ENCODE measurements at places on chromosomes 3 and 15.

- no peak for DNase-seq
Observed at GRCh38 chr15:68298882-68299381, 21.4 kb downstream of the FEM1B start.

DNA sequence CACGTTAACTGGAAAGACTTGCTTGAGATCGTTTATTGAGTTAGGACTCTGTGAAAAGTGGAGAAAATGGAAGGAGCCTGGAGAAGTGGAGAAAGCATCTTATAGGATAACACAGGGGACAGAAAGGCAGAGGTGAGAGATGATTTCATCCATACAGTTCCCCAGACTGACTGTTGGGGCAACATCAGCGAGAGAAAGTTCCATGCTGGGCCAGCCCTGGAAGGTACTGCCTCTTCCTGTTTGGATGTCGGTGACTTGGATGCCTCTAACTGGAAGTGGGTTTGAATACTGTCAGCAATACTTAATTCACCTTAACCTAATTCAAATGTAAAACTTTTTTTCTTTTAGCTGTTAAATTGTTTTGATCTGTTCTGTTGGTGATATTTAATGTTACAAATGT is 32.3 kb downstream of the ATP13A5 start:
- no peak for DNase-seq

GRCh38 chr15:70508561-70509281 is 254.6 kb downstream of the UACA start:
- no peak for DNase-seq

GRCh38 chr15:92809880-92810361 is 90.2 kb upstream of the CHD2 start:
- DNase-seq, result peak; percentile 37

GRCh38 chr3:128807186-128807830 is 72.1 kb upstream of the ACAD9 start:
- DNase-seq, result no peak

DNA sequence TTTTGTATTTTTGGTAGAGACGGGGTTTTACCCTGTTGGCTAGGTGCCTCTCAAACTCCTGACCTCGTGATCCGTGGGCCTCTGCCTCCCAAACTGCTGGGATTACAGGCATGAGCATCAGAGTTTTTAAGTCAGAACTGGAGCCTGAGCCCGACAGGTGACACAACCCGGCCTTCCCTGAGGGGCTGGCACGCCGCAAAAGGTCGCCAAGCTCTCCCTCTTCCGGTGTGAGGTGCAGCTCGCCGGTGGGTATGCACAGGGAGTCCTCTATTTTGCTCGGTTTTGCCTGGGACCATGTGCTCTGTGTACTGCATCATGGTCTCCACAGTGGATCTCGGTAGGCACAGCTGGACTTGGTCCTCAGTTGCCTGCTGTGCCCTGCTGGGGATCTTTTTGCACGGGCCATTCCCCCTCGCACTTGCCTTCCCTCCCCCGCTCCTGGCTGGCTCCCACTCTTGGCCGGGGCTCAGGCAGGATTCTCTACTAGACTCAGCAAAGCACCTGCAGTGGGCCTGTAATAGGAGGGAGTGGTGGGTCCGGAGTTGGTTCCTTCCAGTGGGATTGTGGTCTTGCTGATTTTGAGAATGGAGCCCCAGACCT is 101.2 kb upstream of the KLF13 start:
- no peak for DNase-seq

GRCh38 chr15:87916208-87916607 is 340.3 kb downstream of the NTRK3 start:
- no peak for DNase-seq

DNA sequence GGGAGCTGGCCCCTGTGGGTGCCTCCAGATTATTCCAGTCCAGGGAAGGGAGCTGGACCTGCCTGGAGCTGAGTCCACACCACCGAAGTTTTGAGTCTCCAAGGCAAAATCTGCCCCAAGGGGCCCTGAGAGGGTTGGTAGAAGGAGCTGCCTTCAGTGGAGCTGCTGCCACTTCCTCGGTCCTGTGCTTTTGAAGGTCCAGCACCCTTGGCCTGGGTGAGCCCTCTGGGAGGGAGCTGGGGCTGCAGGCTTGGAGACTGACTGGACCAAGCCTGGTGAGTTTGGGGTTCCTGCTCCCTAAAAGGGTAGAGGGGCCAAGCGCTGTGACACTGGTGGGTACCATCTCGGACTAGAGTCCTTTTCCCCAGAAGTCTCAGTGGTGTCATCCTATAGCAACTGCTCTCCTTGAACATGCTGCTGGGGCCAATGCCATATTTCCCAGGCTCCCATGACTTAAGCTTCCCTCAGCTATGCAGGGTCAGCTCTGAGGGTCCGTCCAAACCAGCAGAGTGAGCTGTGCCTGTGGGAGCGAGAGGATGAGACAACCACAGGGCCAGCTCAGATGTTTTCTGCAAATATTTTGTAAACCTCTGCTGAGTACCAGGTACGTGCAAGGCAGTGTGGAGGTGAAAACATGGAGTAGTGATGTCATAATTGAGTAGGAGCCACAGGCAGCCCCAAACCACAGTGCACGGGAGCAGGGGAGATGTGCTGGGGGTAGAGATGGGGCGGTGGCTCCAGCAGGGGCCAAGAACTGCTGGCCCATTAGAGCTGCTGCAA is 96.0 kb downstream of the ABHD5 start:
- no peak for DNase-seq

GRCh38 chr3:79846148-79846933 is 78.5 kb upstream of the ROBO1 start:
- no peak for DNase-seq

- no peak for DNase-seq
Observed at GRCh38 chr3:156418428-156418827, 136.5 kb downstream of the SSR3 start.

DNA sequence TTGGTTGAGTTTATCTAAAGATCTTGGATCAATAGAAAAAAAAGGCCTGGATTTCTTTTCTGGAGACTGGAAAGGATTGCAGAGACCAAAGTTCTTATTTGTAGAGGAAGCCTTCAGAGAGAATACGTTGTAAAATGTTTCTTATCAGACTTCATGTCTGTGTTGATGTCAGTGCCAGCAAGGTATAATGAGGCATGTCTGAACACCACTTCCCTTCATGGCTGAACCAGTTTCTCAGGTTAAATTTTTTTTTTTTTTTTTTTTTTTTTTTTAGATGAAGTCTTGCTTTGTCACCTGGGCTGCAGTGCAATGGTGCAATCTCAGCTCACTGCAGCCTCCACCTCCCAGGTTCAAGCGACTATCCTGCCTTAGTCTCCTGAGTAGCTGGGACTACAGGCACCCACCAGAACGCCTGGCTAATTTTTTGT is 17.8 kb upstream of the ZNF774 start:
- DNase-seq, result no peak

DNA sequence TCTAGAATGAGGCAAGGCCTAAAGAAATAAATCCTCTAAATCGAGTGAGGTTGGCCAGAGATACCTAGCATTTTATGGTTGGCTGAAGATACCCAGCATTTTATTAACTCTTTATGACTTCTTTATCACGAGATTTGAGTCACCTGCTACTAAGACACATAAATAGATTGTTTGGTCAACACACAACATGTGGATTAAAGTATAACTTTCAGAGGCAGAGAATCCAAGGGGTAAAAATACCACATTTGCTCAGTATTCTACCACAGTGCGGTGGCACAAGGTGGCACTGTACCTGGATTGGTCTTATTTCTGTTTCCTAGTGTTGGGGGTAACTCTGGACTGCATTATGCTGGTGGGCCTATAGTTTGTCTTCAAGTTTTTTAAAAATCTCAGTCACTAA is 27.0 kb upstream of the VILL start:
- no peak for DNase-seq

DNA sequence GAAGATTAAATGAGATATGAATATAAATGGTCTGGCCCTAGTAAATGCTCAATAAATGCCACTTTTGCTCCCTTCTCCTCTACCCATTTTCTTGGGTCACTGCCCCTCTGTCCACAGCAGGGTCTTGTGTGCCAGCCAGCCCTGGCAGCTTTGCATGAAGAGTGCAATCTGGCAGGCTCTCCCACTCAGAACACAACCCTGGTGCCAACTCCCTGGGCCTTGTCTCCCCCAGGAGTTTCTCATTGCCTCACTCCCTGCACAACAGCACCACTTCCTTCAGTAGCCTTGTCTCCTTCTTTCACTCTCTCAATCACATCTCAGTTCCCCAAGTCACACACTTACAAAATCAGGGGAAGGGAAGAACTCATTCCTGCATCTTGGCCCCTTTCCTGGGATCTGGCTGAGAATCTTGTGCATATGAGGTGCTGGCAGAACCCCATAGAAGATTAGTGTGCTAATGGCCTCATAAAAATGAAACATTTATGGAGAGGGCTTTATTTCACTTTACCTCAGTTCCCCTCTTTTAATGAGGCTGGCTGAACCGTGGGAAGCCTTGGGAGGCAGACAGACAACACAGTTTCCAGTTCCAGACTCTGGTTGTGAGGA is 445.9 kb upstream of the PROK2 start:
- DNase-seq, result no peak

- DNase-seq, result no peak
Observed at GRCh38 chr3:110307065-110307809, 764.4 kb upstream of the NECTIN3 start.

- DNase-seq, result no peak
Observed at GRCh38 chr3:179865861-179866505, 170.8 kb downstream of the PEX5L start.

- DNase-seq, result no peak
Observed at GRCh38 chr3:86830566-86830965, 160.4 kb downstream of the VGLL3 start.

GRCh38 chr3:52805270-52806039 is 10.9 kb downstream of the ITIH3 start:
- DNase-seq, result no peak

- peak; percentile 37 for DNase-seq
Observed at GRCh38 chr3:168216851-168217250, 121.1 kb upstream of the GOLIM4 start.

DNA sequence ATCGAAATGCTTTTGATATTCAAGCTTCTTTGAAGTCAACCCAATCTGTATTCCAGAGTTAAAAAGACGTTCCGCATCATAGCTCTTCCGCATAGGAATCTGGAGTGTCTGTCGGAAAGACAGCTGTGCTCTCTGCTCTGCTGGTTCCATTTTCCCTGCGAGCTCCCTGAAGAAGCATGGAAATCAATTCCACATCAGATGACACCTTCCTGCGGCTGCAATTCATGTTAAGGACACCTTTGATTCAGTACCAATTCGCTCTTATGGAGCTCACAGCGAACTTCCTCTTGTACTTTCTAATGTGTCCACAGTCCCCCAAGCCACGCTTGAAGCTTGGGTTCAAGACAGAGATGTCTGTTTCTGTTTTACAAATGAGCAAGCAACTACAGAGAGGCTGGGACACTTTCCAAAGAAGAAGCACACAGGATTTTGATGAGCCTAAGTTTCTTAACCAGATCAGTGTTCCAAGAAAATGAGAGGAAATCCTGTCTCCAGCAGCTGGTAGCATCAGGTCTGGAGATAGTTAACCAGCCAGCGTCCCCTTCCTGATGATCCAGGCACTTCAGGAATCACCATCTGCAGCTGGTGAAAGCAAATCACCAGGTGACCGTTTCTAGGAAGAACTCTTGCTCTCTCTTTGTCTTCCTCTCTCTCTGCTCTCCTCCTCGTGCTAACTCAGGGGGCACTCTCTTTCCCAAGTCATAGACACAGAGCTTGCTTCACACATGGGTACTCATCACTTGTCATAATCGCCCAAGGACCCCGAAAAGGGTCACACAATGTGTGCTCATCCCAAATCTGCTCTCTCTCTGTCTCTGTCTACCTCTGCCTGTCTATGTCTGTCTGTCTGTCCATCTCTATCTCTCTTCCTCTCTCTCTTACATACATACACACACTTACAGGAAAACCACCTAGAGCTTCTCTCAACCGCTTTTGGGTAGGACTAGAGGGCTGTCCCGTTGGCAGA is 281.8 kb downstream of the FAM43A start:
- DNase-seq, result no peak

- DNase-seq, result no peak
Observed at GRCh38 chr3:55720614-55721013, 233.5 kb upstream of the WNT5A start.

GRCh38 chr15:97085731-97086130 is 755.2 kb downstream of the NR2F2 start:
- DNase-seq, result no peak

- no peak for DNase-seq
Observed at GRCh38 chr3:62527474-62527873, 154.1 kb upstream of the FEZF2 start.

GRCh38 chr3:138942271-138942670 is 4.7 kb downstream of the FOXL2 start:
- DNase-seq, result no peak

GRCh38 chr3:159989973-159990846 is 1.6 kb downstream of the IL12A start:
- no peak for DNase-seq

DNA sequence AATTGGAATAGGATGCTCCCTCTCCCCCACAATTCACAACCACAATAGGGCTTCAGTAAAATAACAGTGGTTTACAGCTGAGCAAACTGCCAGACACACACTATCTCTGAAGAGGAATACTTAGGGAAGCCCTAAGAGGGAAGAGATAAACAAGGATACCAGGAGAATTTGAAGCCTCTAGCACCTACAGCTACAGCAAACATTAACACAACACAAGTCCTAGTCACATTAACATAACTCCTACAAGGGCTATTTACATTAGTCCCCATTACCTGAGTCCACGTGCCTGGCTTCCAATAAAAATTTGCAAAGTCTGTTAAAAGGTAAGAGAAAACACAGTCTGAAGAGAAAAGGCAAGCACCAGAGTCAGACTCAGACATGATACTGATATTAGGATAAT is 346.9 kb upstream of the CDIN1 start:
- no peak for DNase-seq

GRCh38 chr15:70140543-70141375 is 43.0 kb upstream of the TLE3 start:
- DNase-seq, result no peak

DNA sequence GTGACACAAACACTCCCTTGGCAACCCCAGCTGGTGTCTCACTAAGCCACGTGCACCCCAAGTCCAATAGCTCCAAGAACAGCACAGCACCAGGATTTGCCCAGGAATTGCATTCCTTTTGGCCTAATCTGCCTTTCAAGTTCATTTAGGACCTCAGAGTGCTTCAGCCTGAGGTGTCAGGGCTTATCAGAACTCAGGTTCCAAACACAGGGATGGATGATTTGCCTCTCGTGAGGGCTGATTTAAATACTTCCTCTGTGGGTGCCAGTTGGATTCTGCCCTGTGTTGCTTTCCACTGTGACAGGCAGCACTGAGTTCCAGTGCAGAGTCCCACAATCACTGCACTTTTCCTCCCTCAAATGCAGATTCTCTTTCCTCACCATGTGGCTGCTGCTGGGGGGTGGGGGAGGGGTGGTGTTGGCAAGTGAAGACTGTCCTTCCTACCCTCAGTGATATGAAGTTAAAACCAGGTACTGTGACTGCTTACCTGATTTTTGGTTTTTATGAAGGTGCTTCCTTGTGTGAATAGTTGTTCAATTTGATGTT is 204.3 kb upstream of the STAC start:
- DNase-seq, result no peak

Measured in NCI-H1105 treated with DMSO at 0.1 percent for 48 hours (cell line).